ENCODE measurements at places on chromosomes 12 and 14.

DNA sequence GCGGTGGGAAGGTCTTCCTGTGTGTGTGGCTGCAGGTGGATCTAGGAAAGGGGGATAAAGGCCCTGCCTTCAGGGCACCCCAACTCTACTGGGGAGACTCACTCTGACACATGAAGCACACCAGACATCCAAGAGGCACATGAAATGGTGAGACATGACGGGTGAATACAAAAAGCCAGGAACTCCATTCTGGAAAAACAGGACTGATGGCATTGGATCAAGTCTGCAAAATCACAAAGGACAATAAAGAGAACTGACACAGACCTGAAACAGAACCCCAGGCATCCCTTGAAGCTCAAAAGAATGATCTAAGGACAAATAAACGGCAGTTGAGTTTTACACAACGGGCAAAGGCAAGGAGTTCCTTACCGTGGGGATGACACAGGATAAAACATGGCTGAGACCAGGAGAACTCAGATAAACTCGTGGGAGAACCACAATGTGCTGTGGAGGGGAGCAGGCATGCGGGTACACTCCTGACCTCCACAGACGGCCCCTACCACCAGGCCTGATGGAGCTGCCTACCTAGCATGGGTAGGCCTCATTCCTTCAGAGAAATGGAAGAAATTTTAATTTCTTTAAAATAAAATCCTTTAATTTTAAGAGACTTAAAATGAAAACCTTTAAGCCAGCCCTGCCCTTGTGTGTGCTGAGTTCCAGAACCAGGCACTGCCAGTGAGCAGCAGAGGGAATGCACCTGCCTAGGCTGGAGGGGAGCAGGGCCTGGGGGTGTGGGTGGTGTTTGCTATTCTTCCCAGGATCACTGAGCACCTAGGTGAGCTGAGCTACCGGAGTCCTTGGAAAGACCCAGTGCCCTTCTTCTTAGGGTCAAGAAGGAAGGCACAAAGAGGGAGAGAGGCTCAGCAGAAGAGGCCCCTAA is 100.1 kb downstream of the SINHCAF start:
- DNase-seq: no peak

GRCh38 chr14:89658977-89659670 is 242.1 kb upstream of the FOXN3 start:
- DNase-seq: no peak

DNA sequence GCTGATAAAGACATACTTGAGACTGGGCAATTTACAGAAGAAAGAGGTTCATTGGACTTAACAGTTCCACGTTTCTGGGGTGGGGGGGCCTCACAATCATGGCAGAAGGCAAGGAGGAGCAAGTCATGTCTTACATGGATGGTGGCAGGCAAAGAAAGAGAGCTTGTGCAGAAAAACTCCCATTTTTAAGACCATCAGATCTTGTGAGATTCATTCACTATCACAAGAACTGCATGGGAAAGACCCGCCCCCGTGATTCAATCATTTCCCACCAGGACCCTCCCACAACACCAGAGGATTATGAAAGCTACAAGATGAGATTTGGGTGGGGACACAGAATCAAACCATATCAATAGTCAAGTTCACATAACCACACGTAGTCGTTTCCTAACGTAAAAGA is 85.5 kb downstream of the USP15 start:
- no peak for DNase-seq

GRCh38 chr12:117845271-117845904 is 123.4 kb downstream of the KSR2 start:
- DNase-seq: no peak

- DNase-seq: no peak
Measured at GRCh38 chr12:1836241-1836803, 16.0 kb downstream of the LRTM2 start.
